EH (cell line): ENCODE measurements at places on chromosomes 7 and 10.

GRCh38 chr7:139820089-139820488 lies 9.0 kb upstream of the TBXAS1 start:
- DNase-seq: no peak

DNA sequence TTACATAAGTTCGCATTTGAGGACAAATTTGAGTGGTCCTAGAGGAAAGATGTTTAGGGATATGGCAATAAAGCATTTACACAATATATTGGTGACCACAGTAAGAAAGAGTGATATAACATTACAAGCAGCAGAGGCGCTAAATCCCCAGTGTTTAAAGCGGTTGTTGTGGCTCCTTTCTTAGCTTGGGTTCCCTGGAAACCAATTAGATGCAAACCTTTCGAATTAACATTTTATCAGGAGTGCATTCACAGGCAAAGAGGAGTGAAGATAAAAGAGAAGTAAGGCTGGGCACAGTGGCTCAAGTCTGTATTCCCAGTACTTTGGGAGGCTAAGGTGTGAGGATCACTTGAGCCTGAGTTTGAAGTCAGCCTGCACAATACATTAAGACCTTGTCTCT lies 331.1 kb downstream of the BICC1 start:
- no peak for DNase-seq

DNA sequence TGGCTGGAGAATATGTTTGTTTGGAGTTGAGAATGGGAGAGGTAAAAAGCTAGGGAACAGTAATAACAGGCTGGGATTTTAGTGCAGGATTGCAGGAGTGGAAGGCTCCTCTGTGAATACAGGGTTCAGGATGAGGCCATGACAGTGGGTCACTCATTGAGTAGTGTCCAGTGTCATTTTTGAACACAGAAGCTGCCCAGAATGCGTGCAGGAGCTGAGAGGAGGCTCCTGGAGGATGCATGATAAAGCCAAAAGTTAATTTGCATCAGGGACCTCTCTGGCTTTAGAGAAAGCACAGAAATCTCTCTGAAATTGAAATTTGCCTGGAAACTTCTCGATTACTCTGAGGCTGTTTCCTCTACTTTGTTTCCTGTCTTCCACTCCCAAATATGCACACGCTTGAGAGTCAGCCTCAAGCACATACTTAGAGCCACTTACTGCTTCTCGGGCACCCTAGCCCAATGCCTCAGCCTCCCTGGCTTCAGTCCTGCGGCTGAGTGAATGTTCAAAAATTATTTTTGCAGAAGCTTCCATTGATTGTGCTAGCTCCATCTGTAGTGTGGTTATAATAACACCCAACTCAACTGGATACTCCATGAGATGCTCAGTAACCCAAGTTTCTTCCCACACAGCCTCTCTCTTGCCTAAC lies 1.8 kb upstream of the GALNT17 start:
- DNase-seq: no peak

- DNase-seq: no peak
Measured at GRCh38 chr7:122507591-122507990, 191.3 kb downstream of the RNF133 start.

DNA sequence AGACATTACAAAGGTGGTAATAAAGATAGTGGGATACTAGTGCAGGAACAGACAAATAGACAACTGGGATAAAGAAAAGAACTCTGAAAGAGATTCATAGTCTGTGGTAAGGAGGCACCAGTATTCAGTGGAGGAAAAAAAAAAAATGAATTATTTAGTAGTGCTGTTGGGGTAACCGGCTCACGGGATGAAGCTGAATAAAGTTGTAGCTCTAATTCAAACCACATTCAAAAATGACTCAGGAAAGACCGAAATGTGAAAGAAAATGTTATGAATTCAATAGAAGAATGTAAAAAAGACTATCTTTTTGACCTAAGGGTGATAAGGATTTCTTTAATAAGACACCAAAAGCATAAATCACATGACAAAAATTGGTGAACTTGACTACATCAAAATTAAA lies 83.1 kb upstream of the HABP2 start:
- no peak for DNase-seq

- peak; percentile 2 for DNase-seq
Measured at GRCh38 chr7:124618871-124619270, 146.7 kb downstream of the GPR37 start.

GRCh38 chr7:39536951-39537350 lies 29.3 kb upstream of the YAE1 start:
- DNase-seq: no peak

- no peak for DNase-seq
Measured at GRCh38 chr7:77791336-77791735, 6.9 kb downstream of the TMEM60 start.

GRCh38 chr10:15563246-15563645 lies 156.5 kb downstream of the ITGA8 start:
- DNase-seq: peak; percentile 59

GRCh38 chr10:83539528-83540308 lies 599.6 kb upstream of the GHITM start:
- peak; percentile 62 for DNase-seq

GRCh38 chr7:143479055-143479766 lies 1.5 kb downstream of the TAS2R41 start:
- DNase-seq: peak; percentile 74

- peak; percentile 68 for DNase-seq
Measured at GRCh38 chr7:40822861-40823260, 688.1 kb downstream of the SUGCT start.

GRCh38 chr10:30422981-30423654 lies 10.9 kb upstream of the MAP3K8 start:
- DNase-seq: peak; percentile 80

DNA sequence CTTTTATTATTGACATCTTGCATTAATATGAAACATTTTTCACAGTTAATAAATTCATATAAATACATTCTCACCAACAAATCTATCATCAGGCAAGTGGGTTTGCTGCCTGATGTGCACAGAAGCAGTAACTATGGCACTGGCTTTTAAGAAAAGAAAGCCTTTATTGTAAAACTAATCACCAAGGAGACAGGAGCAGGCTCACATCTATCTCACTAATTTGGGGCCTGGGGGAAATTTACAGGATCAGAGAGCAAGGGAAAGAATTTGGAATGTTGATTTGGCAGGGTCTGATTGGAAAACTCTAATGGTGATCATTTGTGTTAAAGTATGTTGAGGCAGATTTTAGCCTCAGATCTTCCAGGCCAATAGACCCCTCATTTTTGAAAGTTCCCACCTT lies 605.7 kb downstream of the POM121L12 start:
- no peak for DNase-seq

DNA sequence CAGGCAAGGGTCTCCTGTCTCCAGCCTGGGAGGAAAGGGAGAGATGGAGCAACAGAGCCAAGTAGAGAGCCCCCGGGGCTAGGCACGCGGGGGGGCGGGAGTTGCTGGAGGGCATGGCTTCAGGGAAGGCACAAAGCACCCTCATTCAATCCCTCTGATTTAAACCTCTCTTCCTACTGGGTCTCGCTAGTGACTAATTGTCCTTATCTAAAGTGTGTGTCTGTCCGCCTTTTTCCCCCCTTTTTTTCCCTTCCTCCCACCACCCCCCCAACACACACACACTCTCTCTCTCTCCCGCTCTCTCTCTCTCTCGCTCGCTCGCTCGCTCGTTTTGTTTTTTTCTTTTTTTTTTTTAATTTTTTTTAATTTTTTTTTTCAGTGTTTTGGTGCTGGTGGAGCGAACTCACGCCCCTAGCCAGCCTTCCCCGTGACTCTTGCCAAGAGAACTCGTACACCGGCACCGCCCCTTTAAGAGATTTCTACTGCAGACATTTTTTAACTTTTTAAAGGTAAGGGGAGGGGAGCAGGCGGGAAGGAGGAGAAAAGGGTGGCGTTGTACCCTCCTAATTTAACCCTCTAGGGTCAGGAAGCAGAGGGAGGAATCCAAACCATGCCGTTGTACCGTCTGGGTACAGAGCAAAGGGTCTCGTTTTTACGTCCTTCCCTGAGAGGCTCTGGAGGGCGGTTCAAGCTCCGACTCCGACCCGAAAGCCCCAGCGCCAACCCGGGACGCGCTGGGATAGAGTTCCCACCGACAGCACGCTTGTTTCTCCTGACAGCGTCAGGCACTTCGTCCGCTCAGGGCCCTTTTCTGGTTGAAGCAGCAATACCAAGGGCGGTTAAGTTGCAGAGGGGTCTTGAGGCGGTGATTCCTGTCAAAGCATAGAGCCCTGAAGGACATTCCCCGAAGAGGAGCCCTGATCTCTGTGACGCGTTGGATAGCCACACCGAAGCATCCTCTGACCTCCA lies at the start of gene HPSE2:
HPSE2 (minus strand) TSS at position 195 of the 969 bp plus-strand sequence.
- DNase-seq: no peak

DNA sequence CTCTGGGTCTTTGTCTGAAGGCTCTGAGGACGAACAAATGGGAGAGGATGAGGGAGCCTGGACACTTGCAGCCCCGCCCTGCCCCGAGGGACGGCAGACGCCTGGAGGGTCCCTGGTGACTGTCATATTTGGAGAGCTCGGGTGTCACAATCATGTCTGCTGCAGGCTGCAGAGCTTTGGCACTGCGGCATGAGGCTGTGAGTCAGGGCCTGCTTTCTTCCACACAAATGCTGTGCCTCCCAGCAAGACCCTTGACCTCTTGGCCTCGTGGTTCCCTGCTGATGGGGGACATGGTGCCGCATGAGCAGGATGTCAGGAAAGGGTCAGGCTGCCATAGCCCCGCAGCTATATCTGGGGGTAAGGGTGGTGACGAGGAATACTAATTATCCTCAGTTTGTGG lies 64.9 kb upstream of the PPIF start:
- DNase-seq: peak; percentile 59

DNA sequence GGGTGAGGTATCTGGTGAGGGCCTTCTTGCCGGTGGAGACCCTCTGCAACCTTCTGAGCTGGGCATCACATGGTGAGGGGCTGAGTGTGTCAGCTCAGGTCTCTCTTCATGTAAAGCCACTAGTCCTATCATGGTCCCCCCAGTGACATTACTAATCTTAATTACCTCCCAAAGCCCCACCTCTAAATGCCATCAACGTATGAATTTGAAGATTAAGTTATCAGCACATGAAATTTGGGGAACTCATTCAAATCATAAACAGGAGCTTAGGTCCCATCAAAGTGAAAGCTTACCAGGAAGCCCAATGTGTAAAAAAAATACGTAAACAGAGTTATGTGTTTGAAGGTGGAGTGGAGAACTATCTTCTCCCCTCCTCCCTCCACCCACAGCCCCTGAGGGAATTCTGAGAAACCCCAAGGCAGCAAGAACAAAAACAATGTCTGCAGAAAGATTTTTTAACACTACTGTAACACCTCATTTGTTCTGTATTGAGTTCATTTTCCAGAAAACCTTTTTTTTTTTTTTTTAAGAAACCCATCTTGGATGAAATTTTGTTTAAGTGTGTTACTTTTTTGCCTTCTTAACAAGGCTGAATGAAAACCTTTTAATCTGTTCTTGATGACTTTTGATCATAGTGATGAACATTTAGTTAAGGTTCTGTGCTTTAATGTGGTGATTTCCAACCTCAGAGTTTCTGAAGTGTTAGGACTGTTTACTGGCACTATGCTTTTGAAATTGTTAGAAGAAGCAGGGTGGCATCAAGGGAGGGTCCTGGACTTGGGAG lies 19.1 kb upstream of the PCGF5 start:
- DNase-seq: no peak

- DNase-seq: no peak
Measured at GRCh38 chr7:126339813-126340212, 912.9 kb downstream of the GRM8 start.

DNA sequence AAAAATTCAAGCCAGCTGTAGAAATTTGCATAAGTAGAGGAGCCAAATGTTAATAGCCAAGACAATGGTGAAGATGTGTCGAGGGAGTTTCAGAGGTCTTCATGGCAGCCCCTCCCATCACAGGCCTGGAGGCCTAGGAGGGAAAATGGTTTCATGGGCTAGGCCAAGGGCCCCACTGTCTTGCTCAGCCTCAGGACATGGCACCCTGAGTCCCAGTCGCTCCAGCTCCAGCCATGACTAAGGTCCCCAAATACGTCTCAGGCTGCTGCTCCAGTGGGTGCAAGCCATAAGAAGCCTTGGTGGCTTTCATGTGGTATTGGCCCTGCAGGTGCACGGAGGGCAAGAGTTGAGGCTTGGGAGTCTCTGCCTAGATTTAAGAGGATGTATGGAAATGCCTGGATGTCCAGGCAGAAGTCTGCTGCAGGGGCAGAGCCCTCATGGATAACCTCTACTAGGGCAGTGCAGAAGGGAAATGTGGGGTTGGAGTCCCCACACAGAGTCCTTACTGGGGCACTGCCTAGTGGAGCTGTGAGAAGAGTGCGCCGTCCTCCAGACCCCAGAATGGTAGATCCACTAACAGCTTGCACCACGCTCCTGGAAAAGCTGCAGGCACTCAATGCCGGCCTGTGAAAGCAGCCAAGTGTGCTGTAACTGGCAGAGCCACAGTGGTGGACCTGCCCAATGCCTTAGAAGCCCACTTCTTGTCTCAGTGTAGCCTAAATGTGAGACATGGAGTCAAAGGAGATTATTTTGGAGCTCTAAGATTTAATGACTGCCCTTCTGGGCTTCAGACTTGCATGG lies 19.2 kb downstream of the TBATA start:
- DNase-seq: no peak

DNA sequence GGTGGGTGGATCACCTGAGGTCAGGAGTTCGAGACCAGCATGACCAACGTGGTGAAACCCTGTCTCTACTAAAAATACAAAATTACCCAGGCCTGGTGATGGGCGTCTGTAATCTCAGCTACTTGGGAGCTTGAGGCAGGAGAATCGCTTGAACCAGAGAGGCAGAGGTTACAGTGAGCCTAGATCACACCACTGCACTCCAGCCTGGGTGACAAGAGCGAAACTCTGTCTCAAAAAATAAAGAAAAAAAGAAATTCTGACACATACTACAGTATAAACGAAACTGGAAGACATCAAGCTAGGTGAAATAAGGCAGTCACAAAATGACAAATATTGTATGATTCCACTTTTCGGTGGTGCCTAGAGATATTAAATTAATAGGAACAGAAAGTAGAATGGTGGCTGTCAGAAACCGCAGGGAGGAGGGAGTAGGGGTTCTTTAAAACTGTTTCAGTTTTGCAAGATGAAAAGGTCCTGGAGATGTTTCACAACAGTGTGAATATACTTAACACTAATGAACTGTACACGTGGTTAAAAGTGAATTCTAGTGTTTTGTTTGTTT lies 23.2 kb downstream of the PILRA start:
- DNase-seq: no peak

DNA sequence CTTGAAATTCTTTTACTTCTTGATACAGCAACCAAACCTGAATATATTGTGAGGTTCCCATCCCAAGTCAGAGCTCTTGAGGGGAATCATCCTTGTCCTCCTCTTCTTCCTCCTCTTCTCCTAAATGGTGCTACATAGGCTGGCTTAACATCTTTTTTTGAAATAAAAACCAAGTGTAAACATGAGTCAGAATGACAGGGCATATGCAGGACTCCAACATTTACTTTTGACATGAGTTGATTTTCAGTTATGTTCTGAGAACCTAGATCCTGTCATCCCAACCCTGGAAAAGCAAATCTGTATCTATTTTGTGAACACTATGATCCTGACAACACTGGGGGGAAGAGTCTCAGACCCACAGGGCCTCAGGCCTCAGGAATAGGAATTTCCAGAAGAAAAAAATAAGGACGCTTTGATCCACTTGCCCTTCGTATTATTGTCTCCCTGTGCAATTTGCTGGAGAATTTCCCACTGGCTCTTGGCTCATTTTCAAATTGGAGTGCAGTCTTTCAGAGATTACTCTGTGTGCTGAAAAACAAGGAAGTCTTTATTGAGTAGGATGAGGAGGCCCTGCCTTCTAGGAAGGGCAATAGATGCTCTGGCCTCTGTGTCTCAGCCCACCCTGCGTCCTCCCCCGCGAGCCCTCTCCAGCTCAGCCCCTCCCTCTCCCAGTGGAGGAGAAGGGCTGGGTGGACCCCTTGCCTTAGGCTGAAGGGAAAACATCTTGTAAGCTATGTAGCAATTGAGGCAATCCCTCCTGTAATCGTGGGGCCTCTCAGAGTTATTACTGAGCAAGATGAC lies 121.6 kb downstream of the CREB5 start:
- DNase-seq: no peak
